ENCODE measurements at places on chromosomes 6 and 20.
A peak's percentile ranks its signal among the peaks of the same experiment; 100 is the strongest.

GRCh38 chr6:111258615-111259088 lies 171.3 kb downstream of the SLC16A10 start:
- no peak for DNase-seq

GRCh38 chr20:53960579-53961272 lies 109.7 kb downstream of the BCAS1 start:
- DNase-seq, result no peak

DNA sequence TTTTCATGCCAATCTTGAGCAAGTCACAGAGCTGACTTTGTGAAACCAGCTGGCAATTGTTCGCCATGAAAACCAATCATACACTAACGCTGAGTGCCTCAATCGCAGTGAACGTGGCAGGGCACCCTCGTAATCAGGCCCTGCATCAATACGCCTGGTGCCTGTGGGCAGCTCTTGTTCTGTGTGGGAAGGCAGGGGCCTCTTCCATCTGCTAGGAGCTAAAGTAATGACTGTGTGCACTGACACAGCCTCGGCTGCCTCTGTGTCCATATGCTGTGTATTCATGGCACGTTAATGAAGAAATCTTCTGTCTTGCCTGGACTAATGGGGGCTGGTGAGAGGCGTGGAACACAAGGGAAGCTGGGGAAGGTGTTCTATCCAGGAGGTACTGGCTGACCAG lies 27.8 kb upstream of the SYNDIG1 start:
- DNase-seq, result no peak

- no peak for DNase-seq
Measured at GRCh38 chr6:2134554-2134953, 110.9 kb downstream of the GMDS start.

GRCh38 chr6:149259753-149260152 lies 57.8 kb upstream of the TAB2 start:
- no peak for DNase-seq

GRCh38 chr6:56244528-56245253 lies 2.7 kb downstream of the COL21A1 start:
- DNase-seq, result no peak

DNA sequence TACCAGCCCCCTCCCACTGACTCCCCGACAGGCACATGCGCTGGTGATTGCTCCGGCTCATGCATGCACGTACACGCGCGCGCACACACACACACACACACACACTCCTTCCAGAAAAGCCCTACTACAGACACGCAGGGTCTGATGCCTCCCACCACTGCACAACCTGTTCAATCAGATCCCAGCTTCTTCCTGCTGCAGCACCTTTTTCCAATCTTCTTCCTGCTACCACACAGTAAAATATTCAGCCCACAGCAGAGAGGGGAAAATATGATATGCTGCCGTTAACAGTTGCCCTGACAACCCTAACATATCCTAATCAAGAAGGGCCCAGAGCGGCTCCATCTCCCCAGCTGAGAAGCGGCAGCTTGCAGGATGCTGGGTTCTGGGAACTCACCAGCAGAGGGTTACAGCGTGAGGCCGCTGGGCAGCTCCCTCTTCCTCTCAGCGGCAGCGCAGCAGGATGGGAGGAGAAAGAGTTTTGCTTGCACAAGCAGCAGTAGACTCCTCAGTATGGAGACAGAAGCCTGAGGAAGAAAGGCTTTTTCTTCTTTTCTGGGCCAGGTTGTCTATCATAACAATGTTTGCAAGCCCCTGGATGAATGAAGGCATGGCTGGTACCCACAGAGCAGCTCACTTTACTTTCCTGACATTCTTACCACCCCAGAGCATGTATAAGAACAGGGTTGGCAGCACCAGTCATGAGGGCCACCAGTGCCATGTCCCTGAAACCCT lies 23.9 kb downstream of the MAP7 start:
- peak; percentile 34 for DNase-seq

- DNase-seq, result no peak
Measured at GRCh38 chr20:60632391-60633262, 619.4 kb upstream of the CDH4 start.

DNA sequence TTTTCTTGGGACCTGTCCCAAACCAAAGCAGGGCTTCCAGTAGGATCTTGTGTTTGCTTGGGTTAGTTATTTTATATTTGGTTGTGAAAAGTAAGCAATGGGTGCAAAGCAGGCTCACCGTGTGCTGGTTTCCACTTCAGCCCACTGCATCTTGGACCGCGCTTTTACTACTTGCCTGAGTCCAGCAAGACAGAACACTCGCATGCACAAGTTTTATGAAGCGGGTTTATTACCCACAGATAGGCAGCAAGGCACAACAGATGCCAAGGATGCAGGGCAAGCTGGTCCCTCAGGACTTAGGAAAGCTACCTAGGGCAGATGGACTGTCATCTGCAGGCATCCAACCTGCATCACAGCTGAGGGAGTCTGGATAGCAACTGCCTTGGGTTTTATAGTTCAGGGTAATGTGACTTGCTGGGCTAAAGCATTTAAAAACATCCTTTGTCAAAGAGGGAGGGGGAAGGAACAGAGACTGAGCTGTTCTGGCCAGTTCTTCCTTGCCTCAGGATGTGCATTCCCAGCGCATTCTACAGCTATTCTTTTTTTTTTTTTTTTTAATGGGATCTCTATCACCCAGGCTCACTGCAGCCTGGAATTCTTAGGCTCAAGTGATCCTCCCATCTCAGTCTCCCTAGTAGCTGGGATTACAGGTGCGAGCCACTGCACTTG lies 18.5 kb downstream of the CITED2 start:
- no peak for DNase-seq

DNA sequence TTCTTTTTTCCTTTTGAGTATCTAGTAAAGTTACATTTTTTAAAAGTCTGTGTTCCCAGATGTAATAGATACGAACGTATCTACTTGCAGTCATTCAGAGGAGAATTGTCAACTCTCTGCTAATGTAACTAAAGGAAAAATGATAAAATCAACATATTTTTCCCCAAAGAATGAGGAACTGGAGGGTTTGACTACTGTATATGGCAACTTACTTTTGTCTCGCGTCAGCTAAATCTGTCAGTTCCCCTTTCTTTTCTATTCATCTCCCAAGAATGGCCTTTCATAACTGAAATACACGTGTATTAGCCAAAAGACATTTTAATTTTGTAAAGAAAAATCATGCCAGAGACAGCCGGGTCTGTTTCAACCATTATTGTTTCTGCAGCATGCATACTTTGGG lies 5.4 kb downstream of the EYA2 start:
- DNase-seq, result no peak

GRCh38 chr20:46438156-46438750 lies 31.8 kb upstream of the ELMO2 start:
- no peak for DNase-seq

DNA sequence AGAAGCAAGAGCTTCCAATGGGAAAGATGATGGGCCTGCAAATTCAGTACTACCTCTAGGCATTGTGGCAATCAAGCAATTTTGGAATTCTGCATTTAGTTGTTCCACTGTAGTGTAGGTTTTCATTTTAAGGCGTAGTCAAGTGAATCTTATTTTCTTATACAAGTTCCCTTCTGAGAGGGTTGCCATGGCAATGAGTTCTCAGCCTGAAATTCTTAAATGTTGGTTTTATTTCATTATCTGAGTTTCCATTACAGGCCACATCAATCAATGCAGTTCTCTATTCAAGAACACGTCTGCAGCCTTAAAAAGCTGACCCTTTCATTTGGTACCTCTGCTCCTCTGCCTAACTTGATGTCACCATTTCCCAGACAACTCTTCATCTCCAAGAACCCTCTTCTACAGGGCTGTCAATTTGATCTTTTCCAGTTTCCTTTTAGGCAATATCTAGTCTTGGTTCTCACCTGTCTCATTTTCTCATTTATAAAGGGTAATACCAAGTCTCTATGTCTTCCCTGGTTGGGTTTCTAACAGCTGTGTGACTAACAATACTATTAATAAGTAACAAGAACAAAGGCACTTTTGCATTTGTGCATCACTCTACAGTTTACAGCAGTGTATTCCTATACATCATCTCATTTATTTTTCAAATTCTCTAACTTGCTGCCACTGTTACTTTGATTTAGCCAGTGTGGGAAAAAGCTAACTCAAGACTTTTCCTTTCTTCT lies 898.2 kb upstream of the FLRT3 start:
- DNase-seq, result no peak

- DNase-seq, result no peak
Measured at GRCh38 chr6:12473494-12473893, 183.3 kb downstream of the EDN1 start.

DNA sequence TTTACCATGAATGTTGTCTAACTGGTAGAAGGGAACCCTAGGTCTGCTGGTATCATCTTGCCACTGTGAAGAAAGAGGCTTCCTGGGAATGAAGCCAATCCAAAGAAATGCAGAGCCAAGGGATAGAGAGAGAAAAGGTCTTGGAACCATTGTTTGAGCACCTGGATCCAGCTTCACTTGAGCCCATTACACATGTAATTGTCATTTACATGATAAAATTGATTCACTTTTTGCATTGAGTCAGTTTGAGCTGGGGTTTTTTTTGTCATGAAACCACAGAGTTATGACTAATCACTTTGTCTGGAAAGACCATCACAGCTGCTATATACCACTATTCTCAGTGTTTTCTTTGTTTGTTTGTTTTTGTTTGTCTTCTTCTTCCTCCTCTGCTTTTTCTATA lies 112.3 kb downstream of the CBLN4 start:
- DNase-seq, result no peak

- no peak for DNase-seq
Measured at GRCh38 chr20:23115822-23116221, 29.7 kb upstream of the CD93 start.

DNA sequence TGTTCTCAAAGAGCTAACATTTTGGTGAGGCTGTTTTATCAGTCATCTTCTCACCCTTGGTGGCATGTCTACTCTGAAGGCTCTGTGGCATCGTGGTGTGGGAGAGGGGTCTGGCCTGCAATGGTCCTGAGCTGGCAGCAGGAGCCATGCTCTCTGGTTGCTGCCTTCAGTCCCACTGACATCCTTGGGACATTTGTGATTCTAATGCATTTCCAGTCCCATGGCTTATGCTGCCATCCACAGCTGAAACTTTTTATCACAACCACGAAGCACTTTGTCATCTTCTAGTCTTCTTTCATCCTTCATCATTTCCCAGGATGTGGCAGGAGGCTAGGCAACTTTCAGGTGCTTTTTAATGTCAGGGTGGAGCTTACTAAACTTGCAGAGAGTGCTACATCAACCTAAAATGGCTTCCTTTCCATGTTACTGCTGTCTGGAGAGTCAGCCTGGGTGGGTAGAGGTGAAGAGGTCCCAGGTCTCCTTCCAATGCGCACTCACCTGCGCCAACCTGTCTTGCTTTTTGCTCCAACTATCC lies 77.1 kb downstream of the GPR63 start:
- no peak for DNase-seq

- DNase-seq, result no peak
Measured at GRCh38 chr20:25327521-25328235, 63.0 kb downstream of the ABHD12 start.

DNA sequence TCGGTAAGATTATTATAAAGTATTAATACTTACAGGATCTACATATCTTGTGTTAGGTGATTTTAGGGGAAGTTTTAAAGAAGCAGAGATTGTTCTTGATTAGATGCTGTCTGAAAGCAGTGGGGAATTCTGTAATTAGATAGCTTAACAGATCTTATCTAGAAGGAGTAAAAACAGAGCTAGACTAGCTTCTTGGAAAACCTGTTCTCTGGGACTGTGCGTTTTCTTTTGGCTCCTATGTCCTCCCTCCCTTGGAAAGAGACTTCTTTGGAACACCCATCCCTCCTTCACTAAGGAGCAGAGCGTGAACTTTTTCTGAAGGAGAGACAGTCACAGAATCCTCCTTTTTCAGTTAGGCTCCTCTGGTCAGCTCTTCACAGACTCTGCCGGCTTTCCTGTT lies 83.5 kb upstream of the ZNF184 start:
- DNase-seq, result no peak

DNA sequence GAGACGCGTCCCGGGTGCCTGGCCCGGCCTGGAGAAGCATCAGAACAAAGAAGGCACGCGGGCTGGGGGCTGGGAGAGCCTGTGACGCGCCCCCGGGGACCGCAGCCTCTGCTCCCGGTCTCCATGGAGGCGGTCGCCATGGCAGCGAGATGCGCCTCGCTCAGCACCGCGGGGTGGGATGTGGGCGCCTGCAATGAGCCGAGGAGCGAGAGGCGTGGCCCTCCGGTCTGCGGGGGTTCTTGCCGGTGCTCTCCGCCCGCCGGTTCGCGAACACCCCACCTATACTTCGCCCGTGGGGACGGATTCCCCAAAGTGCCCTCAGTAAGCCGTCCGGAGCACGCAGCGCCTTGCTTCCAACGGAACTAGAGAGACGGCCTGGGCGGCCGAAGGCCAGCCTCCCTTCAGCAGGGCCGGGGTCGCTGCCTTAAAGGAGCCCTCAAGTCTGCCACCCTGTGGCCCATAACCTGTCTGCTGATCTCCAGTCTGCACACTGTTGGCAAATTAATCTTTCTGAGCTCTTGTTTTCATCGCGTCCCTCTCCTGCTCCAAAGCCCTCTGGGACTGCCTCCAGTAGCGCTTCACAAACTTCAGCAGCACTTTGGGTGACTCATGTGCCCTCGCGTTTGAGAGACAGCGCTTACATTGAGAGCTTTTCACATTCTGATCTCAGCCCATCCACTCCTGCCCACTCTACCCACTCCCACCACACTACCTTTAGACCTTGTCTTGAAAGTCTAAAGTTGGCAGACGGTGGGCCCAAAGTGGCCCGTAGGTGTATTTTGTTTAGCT lies 983 bp upstream of the ADISSP start:
- peak; percentile 95 for DNase-seq

DNA sequence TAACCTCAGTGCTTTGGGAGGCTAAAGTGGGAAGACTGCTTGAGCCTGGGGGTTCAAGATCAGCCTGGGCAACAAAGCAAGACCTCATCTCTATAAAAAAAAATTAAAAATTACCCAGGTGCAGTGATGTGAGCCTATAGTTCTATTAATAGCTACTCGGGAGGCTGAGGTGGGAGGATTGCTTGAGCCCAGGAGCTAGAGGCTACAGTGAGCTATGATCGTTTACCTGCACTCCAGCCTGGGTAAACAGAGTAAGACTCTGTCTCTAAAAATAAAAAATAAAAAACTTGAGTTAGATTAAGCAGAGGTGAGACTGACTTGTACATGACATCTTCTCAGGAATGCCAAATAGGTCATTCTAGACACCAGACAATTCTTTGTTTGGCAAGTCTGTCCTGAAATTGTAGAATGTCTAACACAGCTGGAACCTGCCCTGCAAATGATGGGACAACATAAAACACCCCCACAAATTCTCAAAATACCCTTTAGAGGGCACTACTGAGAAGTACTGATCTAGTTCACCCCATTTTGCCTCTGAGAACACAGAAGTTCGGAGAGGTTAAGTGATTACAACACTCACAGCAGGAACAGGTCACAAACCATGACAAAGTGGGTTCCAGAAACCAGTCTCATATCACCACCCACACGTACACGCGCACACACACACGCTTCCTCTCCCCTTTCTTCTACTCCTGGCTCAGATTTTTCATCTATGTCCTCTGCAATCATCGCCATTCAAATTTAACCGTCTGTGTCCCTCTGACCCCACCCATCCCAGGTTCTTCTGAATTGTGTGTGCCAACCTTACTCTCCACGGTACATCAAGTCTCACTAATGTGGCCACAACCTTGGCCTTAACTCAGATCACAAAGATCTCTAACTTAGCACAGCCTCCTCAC lies 38.3 kb downstream of the ARHGAP18 start:
- DNase-seq, result no peak
